ENCODE measurements at places on chromosomes 6 and 20. TPM values are rescaled to one million over a fixed set of nuclear protein-coding genes. Genes with fewer than 3 reads are reported as not detected.

Gene BMP6
- total RNA-seq: 2.6 TPM

Gene HLA-E
- total RNA-seq: 232 TPM

Gene HLA-DQB1
- not detected for total RNA-seq

Gene CFB
- total RNA-seq: 2.6 TPM

Gene AK9
- total RNA-seq: 3.2 TPM

Gene MCCD1
- total RNA-seq: not detected

Gene LPIN3
- total RNA-seq: 10.0 TPM

Gene HLA-B
- total RNA-seq: 59.5 TPM

Gene ELOVL2
- total RNA-seq: under 0.01 TPM

Gene SLC16A10
- under 0.01 TPM for total RNA-seq

Gene RSPO4
- not detected for total RNA-seq

Gene CCDC170
- total RNA-seq: not detected

Gene PAQR8
- 5.6 TPM for total RNA-seq

Gene HTR1E
- not detected for total RNA-seq

Gene CAP2
- 2.1 TPM for total RNA-seq

Gene LPA
- total RNA-seq: 0.26 TPM

Gene ZNF311
- total RNA-seq: 3.8 TPM

Gene VSTM2L
- 5.0 TPM for total RNA-seq

Gene CD83
- total RNA-seq: 0.53 TPM

Gene SPATA25
- 0.90 TPM for total RNA-seq

Gene RAET1L
- total RNA-seq: 0.79 TPM

Gene FGD2
- total RNA-seq: under 0.01 TPM

Gene FAM217A
- not detected for total RNA-seq

Gene SEMG1
- total RNA-seq: not detected

Gene BNIP5
- not detected for total RNA-seq

Gene RSPH4A
- 0.26 TPM for total RNA-seq

Gene CALHM4
- under 0.01 TPM for total RNA-seq

Gene SYCP2L
- total RNA-seq: 0.26 TPM

Gene SIRPD
- not detected for total RNA-seq

Gene RREB1
- 28.0 TPM for total RNA-seq

Gene TRIM15
- total RNA-seq: not detected

Gene THBS2
- total RNA-seq: 3.6 TPM

Gene TREML2
- not detected for total RNA-seq

Gene RIPOR3
- 0.53 TPM for total RNA-seq

Gene AGER
- 0.26 TPM for total RNA-seq

Gene OSBPL2
- total RNA-seq: 70.4 TPM
